ENCODE measurements at places on chromosomes 6 and 20. TPM values are rescaled to one million over a fixed set of nuclear protein-coding genes. Genes with fewer than 3 reads are reported as not detected.

DNA sequence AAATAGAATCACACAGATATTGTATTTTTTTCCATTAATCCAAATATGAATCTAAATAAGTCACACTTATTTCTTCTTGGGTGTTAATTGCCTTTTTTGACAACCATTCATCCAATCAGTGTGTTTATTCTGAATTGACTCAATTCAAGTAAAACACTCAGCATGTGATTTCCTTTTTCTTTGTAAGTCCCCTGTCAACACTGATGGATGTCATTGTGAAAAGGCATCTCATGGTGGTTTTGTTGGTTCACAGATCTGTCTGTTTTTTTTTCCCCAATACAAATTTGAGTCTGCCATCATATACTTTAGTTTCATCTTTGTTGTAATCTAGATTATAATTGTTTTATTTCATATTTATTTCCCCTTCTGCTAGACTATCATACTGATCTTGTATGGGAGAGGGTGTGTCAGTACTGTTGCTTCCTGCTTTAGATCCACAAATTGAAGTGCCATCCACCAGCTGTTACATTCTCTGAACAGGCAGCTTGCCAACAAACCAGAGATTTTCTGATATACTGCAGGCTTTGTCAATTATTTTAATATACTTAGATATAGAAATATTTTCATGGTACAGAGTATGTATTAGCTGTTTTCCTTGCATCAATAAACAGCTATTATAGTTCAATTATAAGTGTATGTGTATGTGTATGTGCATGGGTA lies 64.2 kb upstream of the FLRT3 start:
- no peaks in the 10 kb centered on the region for H3K36me3 ChIP-seq
- DNase-seq = no peak
- H3K27ac ChIP-seq = no peak overlapping the region
- H3K4me1 ChIP-seq = no peaks in the 10 kb centered on the region
- no peaks in the 10 kb centered on the region for H3K27me3 ChIP-seq

- H3K4me3 ChIP-seq = no peak overlapping the region
- H3K27me3 ChIP-seq = no peaks in the 10 kb centered on the region
- no peaks in the 10 kb centered on the region for H3K4me1 ChIP-seq
- no peaks in the 10 kb centered on the region for H3K36me3 ChIP-seq
- peak; percentile 5 for DNase-seq
- H3K27ac ChIP-seq = no peak overlapping the region
Observed at GRCh38 chr6:75855052-75855451, 106.0 kb downstream of the MYO6 start.

- H3K4me1 ChIP-seq = no peaks in the 10 kb centered on the region
- no peak overlapping the region for H3K27ac ChIP-seq
- DNase-seq = no peak
- H3K4me3 ChIP-seq = no peak overlapping the region
- H3K36me3 ChIP-seq = no peaks in the 10 kb centered on the region
Observed at GRCh38 chr6:85421181-85421580, 28.7 kb upstream of the NT5E start.

DNA sequence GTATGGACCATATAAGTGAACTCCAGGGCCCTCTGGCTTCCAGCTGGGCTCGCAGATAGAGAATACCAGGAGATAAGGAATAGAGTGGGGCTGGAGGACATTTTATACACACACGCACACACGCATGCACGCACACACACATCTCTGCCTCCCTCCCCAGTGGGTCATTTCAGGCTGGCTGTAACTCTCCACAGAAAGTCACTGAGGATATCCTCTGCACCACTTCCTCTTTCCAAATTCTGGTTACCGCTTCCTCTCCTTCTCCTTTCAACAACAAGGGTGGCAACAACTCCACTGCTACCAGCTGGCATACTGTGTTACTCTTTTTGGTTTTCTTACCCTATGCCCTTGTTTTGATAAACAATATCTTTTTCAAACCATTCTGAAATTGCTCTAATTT lies 280.2 kb downstream of the COL12A1 start:
- H3K27ac ChIP-seq = no peak overlapping the region
- no peaks in the 10 kb centered on the region for H3K4me1 ChIP-seq
- H3K36me3 ChIP-seq = no peaks in the 10 kb centered on the region

DNA sequence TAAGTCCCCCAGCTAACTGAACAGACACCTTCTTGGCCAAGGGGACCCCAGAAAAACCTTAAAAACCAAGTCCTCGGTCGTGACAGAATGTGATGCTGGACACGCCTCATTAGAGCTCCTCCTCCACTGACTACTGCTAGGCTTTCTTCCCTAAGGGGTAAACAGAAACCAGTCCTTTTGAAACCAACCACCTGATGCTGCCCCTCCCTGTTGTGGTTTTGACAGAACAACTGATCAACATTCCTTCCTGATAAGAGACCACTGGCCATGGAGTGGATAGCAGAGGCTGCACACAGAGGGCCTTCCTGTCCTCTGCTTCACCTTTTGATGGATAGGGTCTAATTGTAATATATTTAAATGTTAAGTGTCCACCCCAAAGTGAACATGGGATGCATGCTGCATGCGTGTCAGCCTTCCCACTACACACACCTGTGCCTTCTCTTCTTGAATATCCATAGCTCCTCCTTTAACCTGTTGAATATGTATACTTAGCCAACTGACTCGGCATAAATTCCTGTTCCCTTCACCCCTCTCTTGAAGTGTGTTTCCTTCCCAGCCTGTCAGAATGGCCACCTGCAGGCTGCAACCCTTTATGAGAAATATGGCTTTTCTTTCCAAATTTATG lies 27.9 kb upstream of the SLC2A12 start:
- no peak overlapping the region for H3K27ac ChIP-seq
- no peaks in the 10 kb centered on the region for H3K36me3 ChIP-seq
- peaks cover 3% of the 10 kb centered on the region for H3K4me1 ChIP-seq
- H3K27me3 ChIP-seq = peaks cover 5% of the 10 kb centered on the region
- no peak for DNase-seq

DNA sequence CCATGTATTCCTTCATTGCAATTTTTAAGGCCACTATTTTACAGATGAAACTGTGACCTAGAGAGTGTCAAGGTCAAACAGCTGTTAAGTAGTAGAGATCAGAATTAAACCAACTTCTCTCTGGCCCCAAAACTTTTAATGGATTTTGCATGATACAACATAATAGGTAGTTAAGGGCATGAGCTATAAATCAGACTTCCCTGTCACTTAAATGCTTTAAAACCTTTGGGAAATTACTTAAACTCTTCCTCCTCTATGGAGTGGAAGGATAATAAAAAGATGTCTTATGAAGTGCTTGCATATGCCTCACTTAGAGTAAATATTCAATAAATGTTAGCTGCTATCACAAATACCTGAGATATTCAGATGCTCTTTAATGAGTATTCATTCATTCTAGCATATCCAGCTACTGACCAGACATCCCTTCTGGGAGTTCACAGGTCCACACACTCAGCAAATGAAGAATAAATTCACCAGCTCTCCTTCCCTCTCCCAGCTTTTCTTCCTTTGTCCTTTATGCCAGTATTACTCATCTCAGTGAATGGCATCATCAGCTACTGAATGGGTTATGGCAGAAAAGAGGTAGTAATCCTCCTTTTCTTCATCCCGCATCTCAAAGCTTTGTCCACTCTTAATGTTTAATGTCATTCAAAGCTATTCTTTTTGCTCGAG lies 36.2 kb downstream of the EYA4 start:
- no peaks in the 10 kb centered on the region for H3K4me1 ChIP-seq
- H3K36me3 ChIP-seq = no peaks in the 10 kb centered on the region
- no peaks in the 10 kb centered on the region for H3K27me3 ChIP-seq
- no peak overlapping the region for H3K4me3 ChIP-seq
- no peak overlapping the region for H3K27ac ChIP-seq

DNA sequence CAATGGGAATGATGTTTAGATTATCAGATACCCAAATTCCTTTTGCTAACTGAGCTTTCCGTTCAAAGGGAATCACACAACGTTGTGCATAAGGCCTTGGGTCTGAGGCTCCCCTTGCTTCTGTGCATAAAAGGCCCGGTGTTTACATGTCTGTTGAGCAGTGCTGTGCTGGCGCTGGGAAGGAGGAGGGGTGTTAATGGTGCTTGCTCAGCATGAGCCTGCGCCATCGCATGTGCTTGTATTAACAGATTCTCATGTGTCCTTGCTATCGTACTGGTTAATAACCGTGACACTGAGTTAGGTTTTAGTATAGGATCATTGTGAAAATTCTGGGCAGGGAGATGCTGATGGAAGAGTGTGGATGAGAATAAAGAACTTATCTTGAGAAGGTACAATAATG lies 62.3 kb upstream of the TRAF3IP2 start:
- peaks cover 87% of the 10 kb centered on the region for H3K36me3 ChIP-seq
- H3K4me1 ChIP-seq = no peaks in the 10 kb centered on the region
- H3K4me3 ChIP-seq = no peak overlapping the region
- H3K27ac ChIP-seq = no peak overlapping the region

DNA sequence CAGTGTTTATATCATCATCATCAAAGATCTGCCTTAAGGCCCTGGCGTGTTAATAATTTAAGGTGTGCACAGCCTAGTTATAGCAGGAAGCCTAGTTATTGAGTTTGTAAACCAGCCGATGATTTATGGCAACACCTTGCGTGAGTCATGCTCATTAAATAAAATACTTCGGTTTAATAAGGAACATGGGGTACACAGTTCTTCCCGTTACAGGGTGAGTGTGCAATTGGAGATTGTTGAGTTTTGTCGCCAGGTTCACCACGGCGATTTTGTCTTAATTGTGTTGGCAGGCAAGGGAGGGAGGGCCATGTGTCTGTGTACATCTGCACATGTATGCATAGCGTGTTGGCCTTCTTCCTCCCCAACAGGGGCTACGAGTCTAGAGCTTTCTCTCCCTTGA lies 104.0 kb downstream of the TFAP2A start:
- no peaks in the 10 kb centered on the region for H3K4me1 ChIP-seq
- no peaks in the 10 kb centered on the region for H3K27me3 ChIP-seq
- DNase-seq = no peak
- no peak overlapping the region for H3K27ac ChIP-seq

- H3K27me3 ChIP-seq = no peaks in the 10 kb centered on the region
- no peaks in the 10 kb centered on the region for H3K4me1 ChIP-seq
- H3K36me3 ChIP-seq = no peaks in the 10 kb centered on the region
- H3K4me3 ChIP-seq = no peak overlapping the region
- no peak for DNase-seq
- H3K27ac ChIP-seq = no peak overlapping the region
Observed at GRCh38 chr6:39218868-39219567, 10.3 kb downstream of the KCNK5 start.

DNA sequence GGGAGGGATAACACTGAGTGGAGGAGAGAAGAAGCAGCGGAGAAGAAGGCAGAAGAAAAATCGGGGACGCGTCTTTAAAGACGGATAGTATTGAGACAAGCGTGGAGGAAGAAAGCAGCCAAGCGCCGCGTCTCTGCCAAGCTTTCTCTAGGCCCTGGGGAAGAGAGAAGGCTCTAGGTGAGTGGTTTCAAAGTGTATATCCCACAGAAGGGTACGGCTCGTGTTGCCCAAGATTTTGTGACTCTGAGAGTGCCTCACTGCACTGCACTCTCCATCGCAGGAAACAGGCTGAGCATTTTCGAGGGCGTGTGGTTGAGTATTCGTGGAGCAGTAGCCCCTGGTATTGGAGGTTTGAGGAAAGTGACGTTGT lies 185.4 kb downstream of the TRIM27 start:
- no peaks in the 10 kb centered on the region for H3K36me3 ChIP-seq
- H3K27ac ChIP-seq = no peak overlapping the region
- DNase-seq = no peak
- H3K4me3 ChIP-seq = no peak overlapping the region
- H3K27me3 ChIP-seq = peaks cover 61% of the 10 kb centered on the region
- no peaks in the 10 kb centered on the region for H3K4me1 ChIP-seq

GRCh38 chr6:92521553-92521952 lies 897.8 kb downstream of the EPHA7 start:
- no peaks in the 10 kb centered on the region for H3K27me3 ChIP-seq
- no peaks in the 10 kb centered on the region for H3K36me3 ChIP-seq
- H3K4me1 ChIP-seq = no peaks in the 10 kb centered on the region
- no peak for DNase-seq

- H3K4me3 ChIP-seq = no peak overlapping the region
- H3K27me3 ChIP-seq = no peaks in the 10 kb centered on the region
- no peak for DNase-seq
- H3K36me3 ChIP-seq = no peaks in the 10 kb centered on the region
Observed at GRCh38 chr6:22906091-22906549, 336.8 kb downstream of the HDGFL1 start.

- no peaks in the 10 kb centered on the region for H3K27me3 ChIP-seq
- H3K4me1 ChIP-seq = no peaks in the 10 kb centered on the region
- H3K27ac ChIP-seq = no peak overlapping the region
- H3K36me3 ChIP-seq = no peaks in the 10 kb centered on the region
- no peak overlapping the region for H3K4me3 ChIP-seq
- DNase-seq = no peak
Observed at GRCh38 chr6:6870921-6871320, 236.8 kb upstream of the RREB1 start.

EEF1A2 gene
- 2.1 TPM for total RNA-seq

PKHD1 gene
- 0.02 TPM for total RNA-seq

TMEM74B gene
- not detected for total RNA-seq

B3GALT4 gene
- total RNA-seq = 17.5 TPM

CDSN gene
- not detected for total RNA-seq

RTF2 gene
- total RNA-seq = 74.3 TPM

COL19A1 gene
- 0.17 TPM for total RNA-seq

DNAH8 gene
- total RNA-seq = 0.05 TPM

GLYATL3 gene
- not detected for total RNA-seq

PRL gene
- not detected for total RNA-seq

MCCD1 gene
- not detected for total RNA-seq

IL17F gene
- 0.64 TPM for total RNA-seq

Data from CD4-positive, CD25-positive, alpha-beta regulatory T cell (primary cell).